ENCODE measurements at places on chromosomes 3 and 15. TPM values are rescaled to one million over a fixed set of nuclear protein-coding genes. Genes with fewer than 3 reads are reported as not detected.

DNA sequence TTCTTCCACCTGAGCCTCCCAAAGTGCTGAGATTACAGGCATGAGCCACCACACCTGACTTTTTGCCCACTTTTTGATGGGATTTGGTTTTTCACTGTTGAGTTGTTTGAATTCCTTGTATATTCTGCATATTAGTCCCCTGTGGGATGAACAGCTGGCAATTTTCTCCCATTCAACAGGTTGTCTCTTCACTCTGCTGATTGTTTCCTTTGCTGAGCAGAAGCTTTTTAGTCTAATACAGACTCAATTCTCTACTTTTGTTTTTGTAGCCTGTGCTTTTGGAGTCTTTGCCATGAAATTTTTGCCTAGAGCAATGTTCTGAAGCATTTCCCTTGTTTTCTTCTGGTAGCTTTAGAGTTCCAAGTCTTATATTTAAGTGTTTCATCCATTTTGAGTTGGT, 62.7 kb upstream of the MFGE8 start:
- DNase-seq = no peak

DNA sequence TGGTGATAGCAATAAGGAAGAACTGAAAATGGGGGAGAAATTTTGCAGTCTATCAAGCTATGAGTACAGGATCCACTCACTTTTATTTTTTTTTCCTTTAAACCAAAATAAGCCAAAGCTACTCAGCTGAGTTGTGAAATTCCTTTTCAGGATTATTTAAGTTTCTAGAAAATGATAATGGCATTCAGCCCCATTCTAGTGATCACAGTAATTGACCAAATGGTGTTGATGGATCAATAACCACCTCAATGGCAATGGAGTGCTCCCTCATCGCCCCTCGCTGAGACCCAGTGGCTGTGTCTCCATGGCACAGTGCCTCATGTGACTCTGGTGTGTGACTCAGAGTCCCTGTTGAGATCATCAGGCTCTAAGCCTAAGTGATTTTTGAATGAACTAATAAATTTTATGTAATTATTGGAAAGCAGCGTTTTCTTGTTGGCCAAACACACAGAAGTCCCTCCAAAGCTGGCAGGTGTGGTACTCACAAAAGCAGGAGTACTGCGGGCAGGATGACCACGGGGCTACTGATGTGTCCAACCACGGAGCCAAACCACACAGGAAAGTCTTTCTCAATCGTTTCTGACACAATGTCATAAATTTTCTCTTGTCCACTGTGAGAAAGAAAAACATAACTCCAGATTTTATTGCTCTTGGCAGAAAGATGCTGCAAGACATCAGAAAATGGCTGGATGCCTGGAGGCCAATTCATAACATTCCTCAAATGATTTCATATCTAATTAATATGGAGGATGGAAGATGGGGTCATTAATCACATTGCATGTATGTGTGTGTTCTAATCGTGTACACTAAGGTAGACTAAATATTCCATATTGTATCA, 14.4 kb upstream of the STARD5 start:
- DNase-seq = no peak

DNA sequence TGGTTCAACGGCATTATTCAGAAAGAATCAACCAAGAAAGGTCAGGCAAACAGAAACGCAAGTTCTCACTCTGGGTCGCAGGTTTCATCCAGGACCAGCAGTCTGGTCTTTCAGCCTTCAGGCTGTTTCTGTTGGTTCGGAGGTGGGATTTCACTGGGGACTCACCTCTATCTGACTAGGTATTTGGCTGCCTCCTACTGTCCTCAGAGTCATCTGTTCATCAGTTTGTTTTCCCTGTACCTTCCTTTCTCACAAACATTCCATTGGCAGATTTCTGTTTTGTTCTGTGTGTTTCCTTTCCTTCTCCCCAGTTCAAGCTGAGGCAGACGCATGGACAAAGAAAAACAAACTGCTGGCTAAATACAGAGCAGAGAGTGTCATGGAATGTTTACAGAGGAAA, 1046.6 kb upstream of the CFAP20DC start:
- DNase-seq = no peak

GRCh38 chr3:161103776-161104385, 1.3 kb downstream of the B3GALNT1 start:
- no peak for DNase-seq

- DNase-seq = peak; percentile 16
These were observed 186.2 kb downstream of the GOLGA6L6 start for GRCh38 chr15:20355256-20355868.

- peak; percentile 30 for DNase-seq
These were observed at the start of gene MITF for GRCh38 chr3:69739204-69740102. Gene MITF, plus strand, starts transcription at chr3:69739464. Its CDS starts 134 bp downstream, at chr3:69739598.

DNA sequence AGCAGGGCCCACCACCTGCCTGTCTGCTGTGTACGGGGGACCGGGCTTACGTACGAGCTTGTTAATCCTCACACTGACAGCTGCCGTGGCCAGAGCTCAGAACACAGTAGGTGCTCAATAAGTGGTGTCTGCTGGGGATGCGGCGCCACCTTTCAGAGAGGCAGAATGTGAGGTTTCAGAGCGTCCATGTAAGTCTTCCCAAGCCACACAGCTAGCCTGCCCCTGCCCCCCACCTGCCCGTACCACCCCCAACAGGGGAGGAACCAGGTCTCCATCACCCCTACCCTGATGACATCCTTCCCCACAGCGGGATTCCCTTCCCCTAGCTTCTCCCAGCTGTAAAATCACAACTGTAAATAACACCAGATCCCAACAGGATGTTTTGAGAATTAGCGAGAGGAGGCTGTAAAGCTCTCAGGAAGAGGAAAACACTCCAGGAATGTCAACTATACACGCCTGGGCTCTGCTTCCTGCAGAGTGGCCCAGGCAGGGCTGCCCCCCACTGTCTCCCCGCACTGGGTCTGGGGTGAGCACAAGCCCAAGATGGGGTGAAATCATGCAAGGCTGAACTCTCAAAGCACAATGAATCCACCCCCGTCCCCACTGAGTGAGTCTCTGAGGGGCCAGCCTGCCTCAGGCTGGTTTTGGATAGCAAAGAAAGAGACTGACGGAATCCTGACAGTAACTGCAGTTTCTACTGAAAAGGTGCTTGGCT, 250.1 kb upstream of the LYSMD4 start:
- DNase-seq = no peak

GRCh38 chr3:72097053-72097452, 312.1 kb upstream of the PROK2 start:
- no peak for DNase-seq

GRCh38 chr15:35362195-35362829, 183.7 kb downstream of the DPH6 start:
- DNase-seq = no peak

DNA sequence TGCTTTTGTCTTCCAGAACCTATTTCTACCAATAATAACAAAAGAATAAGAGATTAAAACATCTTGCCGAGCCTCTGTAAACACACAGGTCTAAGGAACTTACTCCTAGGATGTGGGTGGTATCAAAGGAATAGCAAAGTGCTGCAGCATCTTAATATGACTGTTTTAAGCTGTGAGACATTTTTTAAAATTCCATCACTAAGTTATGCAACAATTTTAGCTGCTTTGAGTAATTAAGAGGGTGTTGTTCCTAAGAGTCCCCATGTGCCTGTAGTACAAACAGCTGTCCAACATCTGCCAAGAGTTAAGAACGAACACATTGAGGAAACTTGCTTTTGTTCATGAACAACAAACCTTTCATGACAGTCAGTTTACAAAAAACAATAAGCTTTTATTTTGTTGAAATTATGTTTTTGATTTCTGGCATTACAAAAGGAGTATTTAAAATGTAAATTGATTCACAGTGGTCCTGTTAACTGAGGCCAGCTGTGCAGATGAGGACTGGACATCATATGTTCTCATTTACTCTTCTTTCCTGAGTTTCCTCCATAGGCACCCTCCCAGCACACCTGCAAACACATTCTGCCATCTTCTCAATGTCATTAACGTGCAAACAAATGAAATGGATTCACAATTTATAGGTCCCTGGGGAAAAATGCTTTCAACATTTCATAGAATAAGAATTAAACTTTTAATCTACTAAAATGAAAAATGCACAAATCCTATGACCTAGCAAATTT, 337.3 kb upstream of the ARHGEF26 start:
- DNase-seq = no peak

GRCh38 chr3:169627073-169627472, 36.4 kb downstream of the MECOM start:
- no peak for DNase-seq

- no peak for DNase-seq
These were observed 12.9 kb upstream of the ANKRD28 start for GRCh38 chr3:15810702-15811101.

- DNase-seq = no peak
These were observed 47.5 kb downstream of the UBP1 start for GRCh38 chr3:33392703-33393125.

DNA sequence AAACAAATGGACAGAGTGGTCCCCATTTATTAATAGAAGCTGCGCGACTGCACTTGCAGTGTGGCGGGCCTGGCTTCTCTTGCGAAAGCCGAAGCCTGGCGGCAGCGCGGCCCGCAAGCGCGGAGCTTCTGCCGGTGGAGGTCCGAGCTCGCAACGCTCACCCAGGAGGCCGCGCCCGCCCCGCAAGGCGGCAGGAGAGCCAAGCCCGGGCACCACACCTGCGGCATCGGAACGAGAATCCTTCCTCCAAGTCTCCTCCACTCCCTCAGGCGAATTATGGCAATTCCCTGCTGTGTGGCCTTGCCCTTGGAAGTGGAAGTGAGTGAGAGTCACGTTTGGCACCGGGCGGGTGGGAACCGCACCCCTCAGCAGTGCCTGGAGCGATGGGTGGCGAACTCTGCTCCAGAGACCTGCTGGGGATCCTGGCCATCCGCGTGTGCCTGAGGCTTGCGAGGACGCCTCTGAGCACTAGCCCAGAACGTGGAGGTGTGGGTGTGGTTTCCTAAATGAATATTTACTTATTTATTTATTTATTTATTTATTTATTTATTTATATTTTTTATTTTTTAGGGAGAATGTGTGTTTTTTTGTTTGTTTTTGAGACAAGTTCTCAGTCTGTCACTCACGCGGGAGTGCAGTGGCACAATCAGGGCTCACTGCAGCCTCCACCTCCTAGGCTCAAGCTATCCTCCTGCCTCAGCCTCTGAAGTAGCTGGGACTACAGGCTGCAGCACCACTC, 133.7 kb upstream of the UBE2E1 start:
- DNase-seq = no peak

GRCh38 chr15:91887321-91887720, 33.8 kb downstream of the SLCO3A1 start:
- DNase-seq = no peak

- peak; percentile 52 for DNase-seq
These were observed 244.1 kb downstream of the SLCO3A1 start for GRCh38 chr15:92097474-92098178.

DNA sequence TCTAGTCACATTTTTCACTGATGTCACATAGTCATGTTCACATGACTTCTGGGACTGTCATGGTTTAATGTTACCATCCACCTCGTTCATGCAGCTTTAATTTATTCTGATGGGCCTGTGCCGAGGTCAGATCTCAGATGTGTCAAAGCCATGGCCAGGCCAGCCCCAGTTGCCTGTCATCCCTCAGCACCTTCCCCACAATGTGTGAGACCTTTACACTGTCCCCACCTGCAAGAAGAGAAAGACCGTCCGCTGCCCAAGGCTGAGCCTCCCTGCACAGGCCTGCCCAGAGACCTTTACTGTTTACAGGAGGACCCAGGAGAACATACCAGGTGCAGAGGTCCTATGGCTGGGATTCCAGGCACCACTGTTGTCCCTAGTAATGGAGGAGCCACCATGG, 12.8 kb upstream of the KLF15 start:
- DNase-seq = no peak

DNA sequence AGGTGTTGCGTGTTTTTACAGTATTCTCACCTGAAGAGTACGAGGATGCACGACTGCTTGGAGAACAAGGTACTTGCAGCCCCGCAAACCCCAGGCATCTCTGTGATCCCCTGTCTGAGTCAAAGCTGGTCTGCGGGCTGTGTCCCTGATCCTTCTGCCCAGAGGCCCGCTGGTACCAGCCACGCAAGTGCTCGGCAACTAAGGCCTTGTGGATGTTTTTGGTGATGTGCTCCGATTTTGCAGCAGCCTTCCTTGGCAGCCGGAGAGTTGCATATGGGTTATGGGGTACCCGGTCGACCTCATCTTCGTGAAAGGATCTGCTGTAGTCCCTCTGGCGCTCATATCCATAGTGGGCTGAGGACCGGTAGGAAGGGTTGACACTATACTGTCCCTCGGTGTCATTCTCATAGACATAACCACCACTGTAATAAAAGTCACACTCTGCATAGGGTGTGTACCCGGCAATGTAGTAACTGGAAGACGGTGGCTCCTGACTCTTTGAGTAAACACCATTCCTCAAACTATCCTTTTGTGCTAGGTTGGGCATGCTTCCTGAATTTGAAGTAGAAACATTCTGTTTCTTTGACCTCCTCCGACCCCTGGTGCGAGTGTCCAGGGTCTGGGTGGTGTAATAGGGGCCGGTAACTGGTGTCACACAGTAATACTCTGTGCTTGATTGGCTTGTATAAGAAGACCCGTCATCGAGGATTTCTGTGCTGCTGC, 58.6 kb upstream of the LMOD3 start:
- no peak for DNase-seq

DNA sequence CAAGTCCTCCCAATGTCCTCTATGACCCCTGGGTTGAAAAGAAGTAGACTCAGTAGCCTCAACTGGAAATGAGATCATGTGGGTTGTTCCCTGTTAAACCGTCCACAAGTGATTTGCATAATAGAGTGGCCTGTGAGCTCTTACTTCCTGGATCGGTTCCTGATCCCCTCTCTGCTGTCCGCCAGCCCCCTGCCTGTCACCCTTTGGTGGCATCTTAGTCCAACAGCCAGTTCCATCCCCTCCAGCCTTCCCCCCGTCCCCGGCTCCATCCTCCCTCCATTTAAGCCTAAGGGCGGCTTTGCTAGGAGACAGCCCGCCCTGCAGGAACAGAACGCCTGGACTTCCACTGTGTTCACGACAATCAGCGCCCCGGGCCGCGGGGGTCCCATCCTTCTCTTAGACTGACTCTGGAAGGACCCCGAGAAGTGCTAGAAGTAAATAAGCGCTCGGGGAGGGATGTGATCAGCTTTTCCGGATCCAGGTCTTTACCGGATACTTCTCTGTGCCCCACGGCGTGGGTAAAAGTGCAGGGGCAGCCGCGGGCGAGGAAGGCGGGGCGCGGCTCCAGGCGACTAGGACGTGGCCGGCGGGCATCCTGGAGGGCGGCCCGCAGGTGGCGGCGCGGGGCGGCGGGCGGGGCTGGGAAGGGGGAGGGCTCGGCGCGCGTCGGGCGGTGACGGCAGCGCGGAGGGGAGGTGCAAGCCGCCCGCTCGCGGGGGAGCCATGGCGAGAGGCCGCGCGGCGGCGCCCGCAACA, 51.2 kb upstream of the ULK4 start:
- DNase-seq = peak; percentile 81

- no peak for DNase-seq
These were observed 234.9 kb downstream of the OPA1 start for GRCh38 chr3:193827871-193828270.

GRCh38 chr15:74263466-74263865, 27.3 kb downstream of the CCDC33 start:
- DNase-seq = no peak

GRCh38 chr3:72277710-72278109, 492.8 kb upstream of the PROK2 start:
- no peak for DNase-seq

Gene CMTM8
- 5.7 TPM for total RNA-seq

Gene DUOXA2
- total RNA-seq = not detected

Gene SCN11A
- not detected for total RNA-seq

All from activated CD4-positive, alpha-beta memory T cell treated with anti-CD3 and anti-CD28 coated beads, Interleukin-2, amount 10 ng/mL, durations not matched to agents 7 days and 5 days (primary cell).